ENCODE measurements at places on chromosomes 11 and 22.

- no peak for DNase-seq
Measured at GRCh38 chr11:32575070-32575469, 8.6 kb upstream of the EIF3M start.

DNA sequence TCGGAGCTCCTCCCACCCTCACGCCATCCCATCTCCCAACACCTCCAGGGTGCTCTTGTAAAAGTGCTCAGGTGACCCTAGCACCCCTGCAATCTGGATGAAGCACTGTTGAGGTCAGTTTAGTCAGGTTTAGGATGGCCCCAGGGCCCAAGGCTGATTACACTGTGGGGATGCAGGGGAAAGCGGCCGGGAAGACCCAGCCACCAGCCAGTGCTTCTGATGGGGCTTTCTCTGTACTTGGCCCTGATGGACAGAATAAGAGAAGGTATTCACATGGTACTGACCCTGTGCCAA lies 28.7 kb downstream of the TPBGL start:
- DNase-seq: no peak

DNA sequence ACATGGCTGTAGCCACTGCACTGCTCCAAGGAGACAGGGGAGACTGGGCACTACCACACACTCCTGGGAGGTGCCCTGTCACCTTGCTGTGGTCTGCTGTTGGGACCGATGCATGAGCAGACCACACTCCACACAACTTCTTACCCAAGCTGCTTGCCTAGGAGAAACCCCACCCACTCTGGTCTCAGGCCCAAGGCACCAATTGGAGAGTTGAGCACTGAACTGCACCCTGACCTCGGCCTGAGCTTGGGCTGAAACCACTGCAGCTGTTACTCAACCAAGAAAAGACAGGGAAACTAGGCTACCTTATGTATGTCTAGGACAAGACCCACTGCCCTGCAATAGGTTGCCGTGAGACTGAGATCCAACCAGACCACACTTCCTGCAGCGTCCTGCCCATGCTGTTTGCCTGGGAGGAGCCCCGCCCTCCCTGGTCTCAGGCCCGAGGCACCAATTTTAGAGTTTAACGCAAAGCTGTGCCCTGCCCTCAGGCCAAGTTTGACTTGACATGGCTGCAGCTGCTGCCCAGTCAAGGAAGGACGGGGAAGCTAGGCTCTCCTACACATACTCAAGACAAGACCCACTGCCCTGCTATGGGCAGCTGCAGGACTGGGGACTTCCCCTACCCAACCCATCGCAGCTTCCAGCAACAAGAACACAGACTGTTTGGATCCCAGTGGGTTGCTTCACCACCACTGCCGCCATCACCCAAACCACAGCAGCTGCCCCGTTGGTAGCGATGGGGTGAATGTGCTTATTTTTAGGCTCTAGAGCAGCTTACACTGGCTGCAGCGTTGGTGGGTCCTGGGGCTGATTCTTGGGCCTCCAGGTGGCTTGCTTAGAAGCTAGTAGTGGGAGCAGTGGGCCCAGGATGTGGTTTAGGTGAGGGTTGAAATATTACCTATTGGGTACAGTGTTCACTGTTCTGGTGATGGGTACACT lies 66.8 kb downstream of the BRD1 start:
- no peak for DNase-seq

GRCh38 chr11:128214263-128214662 lies 373.1 kb downstream of the ETS1 start:
- DNase-seq: no peak

DNA sequence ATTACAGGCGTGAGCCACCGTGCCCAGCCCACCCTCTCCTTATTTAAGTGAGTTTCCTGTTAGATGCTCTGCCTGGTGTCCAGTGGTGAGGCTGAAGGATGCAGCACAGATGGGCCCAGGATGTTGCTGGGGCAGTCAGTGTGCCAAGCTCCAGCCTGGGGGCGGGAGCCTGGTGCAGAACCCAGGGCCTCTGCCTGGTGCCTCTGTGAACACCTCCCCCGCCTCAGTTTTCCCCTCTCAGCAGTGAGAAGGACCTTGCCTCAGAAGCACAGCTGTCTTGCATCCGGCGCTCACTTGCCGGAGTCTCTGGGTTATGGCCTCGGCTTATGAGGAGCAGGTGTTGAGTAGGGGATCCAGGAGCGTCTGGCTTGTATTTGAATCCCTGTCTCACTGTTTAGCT lies 116.2 kb downstream of the KIAA1671 start:
- peak; percentile 23 for DNase-seq

GRCh38 chr11:113728814-113729213 lies 22.7 kb upstream of the TMPRSS5 start:
- DNase-seq: no peak

GRCh38 chr11:84833488-84834088 lies 793.6 kb downstream of the DLG2 start:
- DNase-seq: no peak

DNA sequence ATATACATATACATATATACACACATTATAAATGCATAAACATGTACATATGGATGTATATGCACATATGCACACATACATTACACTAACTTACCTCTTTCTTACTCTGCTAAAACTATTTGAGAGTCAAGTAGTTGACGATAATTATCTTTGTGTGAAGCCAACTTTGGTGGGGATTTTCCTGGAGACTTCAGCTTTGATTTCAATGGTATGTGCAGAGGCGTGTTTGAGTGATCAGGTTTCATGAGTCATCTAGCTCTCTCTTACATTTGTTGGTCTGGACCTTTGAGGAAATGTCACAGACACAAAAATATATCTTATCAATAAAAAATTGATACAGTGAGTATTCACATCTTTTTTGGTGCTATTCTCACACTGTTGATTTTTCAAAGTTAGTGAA lies 769.1 kb upstream of the LUZP2 start:
- DNase-seq: no peak

DNA sequence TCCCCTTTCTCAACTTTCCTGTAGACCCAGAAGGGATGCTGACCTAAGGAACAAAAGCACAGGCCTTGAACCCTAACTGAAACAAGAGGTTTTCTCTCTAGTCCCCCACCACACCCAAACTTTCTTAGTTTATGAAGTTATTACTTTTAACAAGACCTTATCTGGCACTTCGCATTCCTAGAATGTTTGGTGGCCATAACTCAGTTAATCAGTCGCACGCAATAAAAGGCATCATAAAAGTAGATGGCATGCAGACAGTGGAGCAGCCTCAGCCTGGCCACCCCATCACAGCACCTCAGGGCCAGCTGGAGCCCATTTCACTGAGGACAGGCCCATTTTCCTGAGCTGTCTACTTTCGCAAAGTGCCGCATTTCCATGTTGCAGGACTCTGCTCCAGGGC lies 301.9 kb downstream of the OPCML start:
- DNase-seq: no peak

- DNase-seq: no peak
Measured at GRCh38 chr11:81080476-81080875, 1639.6 kb upstream of the TENM4 start.

GRCh38 chr22:42277232-42277753 lies 6.8 kb upstream of the TCF20 start:
- DNase-seq: no peak

DNA sequence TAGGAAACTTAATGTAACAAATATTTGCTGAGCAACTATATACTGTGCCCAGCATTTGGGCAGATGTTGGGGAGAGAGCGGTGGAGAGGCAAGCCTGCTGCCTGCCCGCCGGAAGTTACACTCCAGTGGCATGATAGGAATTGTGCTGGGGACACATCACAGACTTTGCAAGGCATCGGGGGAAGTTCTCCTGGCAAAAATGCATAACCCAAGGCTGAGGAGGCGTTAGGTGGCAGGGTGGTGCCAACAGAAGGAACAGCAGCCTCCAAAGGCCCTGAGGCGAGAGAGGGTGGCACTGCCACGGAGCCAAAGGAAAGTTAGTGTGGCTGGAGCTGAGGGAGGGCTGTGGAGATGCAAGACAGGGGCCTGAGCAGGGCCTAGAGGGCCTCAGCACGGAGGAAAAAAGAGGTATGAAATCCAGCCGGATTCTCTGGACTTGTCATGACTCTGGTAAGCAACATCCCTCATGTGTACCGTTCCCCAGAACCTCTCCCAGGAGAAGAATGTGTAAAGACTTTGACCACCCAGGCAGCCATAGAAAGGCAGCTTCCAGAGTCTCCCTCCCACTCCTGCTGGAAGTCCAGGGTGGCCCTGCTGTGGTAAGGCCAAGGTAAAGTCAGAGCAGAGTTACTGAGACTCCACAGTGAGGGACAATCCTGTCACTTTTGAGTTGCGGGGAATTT lies 76.1 kb upstream of the RAB1B start:
- no peak for DNase-seq

- no peak for DNase-seq
Measured at GRCh38 chr22:48096411-48096810, 1334.0 kb downstream of the TBC1D22A start.

- DNase-seq: no peak
Measured at GRCh38 chr11:104549019-104549418, 349.2 kb downstream of the CASP12 start.

DNA sequence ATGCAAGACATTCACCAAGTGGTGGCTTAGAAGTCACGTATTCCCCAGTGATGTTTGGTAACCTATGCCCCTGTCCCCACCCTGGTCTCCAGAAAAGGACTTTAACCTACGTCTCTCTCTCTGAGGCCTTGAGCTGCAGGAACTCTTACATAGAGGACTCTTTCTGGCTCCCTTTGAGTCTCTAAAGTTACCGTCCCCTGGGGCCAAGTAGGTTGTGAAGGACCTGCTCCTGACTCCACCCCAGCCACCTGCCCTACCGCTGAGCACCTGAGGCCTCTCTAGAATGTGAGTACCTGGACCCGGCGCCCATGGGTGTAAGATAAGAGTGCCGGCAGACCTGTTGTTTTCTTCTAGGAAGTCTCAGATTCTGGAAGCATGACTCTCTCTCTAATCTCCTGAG lies 95.4 kb downstream of the TIMP3 start:
- DNase-seq: no peak

DNA sequence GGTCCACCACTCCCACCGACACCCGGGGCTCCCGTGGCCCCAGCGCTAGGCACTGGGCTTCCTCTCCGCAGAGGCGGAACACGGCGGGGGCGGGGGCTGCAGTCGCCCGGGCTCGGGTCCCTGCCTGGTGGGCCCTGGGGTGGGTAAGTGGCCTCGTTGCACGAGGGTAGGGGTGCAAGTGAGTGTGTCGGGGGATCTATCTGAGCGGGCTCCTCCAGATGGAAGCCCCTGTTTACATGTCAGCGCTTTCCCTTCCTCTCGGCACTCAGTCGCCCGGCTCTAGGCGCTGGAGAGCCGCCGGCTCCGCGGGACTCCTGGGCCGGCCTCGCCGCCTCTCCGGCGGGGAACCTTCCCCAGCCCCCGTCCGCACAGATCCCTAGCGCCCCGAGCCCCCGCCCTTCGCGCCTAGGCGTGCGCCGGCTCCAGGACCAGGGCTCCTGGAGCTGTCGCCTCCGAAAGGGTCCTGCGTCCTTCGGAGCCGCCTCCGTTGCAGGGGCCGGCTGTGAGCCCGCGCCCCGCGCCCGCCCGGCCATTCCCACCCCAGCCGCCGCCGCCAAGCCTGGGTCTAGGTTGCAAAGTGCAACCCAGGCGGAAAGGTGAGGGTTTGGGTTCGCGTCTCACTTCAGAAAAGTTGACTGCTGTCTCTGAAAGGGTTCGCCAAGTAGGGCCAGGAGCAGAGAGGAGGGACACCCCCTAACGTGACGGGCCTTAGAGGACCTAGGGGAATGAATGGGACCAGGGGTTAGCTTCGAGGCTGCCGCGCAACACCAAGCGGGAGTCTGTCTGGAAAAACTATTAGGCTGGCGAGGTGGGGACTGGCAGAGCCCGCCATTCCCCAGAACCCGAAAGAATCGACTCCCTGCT lies 978 bp downstream of the FLI1 start:
- DNase-seq: peak; percentile 33

GRCh38 chr11:108838792-108839105 lies 173.9 kb downstream of the DDX10 start:
- no peak for DNase-seq

- no peak for DNase-seq
Measured at GRCh38 chr11:57418131-57418530, 8.8 kb downstream of the SLC43A3 start.

GRCh38 chr11:45850446-45850845 lies 3.2 kb downstream of the CRY2 start:
- DNase-seq: no peak

GRCh38 chr11:69718147-69718546 lies 14.3 kb upstream of the FGF19 start:
- no peak for DNase-seq

GRCh38 chr11:8335186-8335585 lies 71.5 kb upstream of the LMO1 start:
- DNase-seq: no peak

DNA sequence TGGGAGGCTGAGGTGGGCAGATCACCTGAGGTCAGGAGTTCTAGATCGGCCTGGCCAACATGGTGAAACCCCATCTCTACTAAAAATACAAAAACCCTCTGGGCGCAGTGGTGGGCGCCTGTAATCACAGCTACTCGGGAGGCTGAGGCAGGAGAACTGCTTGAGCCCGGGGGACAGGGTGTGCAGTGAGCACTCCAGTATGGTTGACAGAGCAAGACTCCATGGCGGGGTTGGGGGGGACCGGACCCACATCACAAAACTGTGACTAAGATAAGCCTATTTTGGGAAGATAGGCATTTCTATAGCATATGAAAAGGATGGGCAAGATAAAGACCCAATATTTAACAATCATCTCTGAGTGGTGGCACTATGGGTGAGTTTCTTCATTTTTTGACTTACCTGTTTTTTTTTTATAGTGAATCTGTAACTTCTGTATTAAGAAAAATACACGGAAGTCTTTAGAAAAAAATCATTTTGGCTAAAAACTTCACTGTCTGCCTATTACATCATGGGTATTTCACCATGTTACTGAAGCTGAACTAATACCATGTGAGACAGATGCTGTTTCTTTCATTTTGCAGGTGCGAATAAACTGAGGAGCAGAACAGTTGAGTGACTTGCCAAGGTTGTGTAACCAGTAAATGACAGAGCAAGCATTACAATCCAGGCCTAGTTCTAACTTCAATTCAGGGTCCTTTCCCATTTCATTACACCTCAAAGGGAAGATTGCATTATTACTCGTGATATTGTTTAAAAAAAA lies 2.5 kb downstream of the CELF1 start:
- DNase-seq: no peak

DNA sequence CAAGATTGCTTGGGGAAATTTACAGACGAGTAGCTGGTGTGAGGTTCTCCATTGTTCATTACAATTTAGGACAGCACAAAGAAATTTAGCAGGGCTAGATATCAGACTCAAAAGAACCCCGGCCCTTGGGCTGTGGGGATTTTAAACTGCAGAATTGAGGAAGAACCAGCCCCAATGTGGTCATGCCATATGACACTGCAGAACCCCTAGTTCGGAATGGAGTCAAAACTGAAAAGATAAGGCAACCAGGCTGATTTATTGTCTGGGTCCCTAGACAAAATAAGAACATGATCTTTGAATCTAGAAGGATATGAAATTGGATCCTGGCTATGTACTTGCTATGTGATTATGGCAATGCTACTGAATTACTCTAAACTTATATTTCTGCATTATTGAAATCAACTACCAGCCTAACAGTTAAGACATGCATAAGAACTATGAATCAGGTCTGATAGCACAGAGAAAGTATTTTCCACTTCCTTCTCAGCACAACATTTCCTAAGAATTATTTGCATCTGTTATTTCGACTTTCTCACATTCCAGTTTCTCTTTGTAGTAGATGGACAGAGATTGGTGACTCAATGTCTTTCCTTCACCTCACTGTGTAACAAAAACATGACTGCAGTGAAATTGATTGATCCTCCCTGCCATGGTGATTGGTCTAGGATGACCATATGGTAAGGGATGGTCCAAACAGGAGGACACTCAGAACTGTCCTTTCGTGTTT lies 13.2 kb downstream of the MMP3 start:
- DNase-seq: no peak

Measured in activated CD4-positive, alpha-beta T cell treated with anti-CD3 and anti-CD28 coated beads, Interleukin-2, amount 50 U/mL, for 1 hour (primary cell).